ENCODE measurements at places on chromosomes 5 and 9.

- DNase-seq = no peak
Observed at GRCh38 chr5:170216257-170216864, 16.4 kb upstream of the C5orf58 start.

DNA sequence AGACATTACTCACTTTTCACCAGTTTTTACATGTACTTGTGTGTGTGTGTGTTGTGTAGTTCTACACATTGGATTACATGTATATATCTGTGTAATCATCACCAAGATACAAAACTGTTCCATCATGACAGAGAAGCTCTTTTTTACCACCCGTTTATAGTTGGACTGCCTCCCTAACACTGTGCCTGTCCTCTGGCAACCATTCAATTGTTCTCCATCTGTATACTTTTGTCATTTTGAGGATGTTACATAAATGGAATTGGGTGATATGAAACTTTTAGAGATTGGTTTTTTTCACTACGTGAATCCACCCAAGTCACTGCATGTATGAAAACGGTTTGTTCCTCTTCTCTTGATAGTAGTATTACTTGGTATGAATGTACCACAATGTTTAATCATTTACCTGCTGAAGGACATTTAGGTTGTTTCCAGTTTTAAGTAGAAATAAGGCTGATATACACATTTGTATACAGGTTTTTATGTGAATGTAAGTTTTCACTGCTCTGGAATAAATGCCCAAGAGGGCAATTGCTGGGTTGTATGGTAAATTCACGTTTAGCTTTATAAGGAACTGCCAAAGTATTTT, 126.2 kb downstream of the MAPKAP1 start:
- DNase-seq = no peak

GRCh38 chr5:88820581-88820980, 62.4 kb downstream of the MEF2C start:
- DNase-seq = no peak

DNA sequence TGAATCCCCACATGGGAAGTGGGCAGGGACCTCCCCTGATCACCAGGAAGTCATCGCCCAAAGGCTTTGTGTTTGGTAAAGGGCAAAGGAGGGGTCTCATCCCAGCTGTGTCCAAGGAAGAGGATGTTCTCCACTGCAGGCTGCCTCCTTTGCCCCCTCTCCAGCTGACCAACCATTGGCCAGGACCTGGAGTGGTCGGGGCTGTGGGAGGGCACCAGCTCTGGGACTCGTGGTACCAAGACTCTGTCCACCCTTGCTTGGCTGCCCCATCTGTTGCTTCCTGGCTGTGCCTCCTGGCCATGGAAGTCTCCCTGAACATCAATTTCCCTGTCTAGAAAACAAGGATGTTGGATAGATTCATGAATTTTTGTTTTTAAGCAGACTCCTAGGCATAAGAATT, 34.1 kb downstream of the COL15A1 start:
- DNase-seq = no peak

- no peak for DNase-seq
Observed at GRCh38 chr5:135942202-135942771, 12.5 kb downstream of the LECT2 start.

DNA sequence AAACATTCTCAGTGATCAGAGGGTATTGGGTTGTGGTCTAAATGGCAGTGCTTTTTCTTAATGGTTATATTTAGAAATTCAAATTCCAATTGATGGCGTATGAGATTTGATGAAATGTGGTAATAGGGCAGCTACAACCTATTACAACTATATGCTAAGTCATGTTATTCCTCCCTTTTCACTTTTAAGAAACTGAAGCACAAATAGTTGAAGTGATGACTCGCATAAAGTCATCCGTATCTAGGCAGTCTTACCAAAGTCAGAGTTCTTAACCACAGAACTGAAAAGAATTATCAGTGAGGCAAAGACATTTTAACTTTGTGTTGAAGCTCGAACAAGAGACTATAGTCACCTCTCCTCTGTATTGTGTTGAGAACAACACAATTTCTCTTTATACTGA, 28.2 kb downstream of the C9orf152 start:
- no peak for DNase-seq

DNA sequence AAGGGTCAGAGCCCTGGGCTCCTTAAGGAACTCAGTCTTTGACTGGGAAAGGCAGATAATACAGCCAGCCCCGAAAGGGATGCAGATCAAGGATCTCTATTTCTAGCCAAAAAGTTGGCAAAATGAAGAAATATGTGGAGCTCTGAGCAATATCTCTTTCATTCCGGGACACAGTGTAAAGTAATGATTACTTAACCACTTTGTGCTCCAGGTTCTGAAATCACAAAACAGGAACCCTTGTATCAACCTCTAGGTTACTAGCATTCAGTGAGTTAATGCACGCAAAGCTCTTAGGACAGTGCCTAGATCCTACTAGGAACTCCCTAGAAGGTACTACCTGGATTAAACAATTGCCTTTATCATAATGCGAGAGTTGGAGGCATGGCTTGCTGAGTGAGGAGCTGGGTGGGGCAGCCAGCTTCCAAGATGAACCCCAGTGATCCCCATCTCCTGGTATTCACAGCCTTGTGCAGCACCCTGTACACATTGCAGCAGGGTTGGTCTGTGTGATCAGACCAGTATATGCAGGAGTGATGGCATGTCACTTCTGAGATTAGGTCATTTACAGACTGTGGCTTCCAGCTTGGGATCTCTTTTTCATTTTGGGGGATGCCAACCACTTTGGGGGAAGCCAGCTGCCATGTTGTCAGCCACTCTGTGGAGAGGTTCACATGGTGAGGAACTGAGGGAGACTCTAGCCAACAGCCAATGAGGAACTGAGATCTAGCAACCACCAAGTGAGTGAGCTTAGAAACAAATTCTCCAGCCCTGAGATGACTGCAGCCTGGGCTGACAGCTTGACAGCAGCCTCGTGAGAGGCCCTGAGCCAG, 103.1 kb upstream of the SLC44A1 start:
- DNase-seq = no peak

GRCh38 chr9:79432485-79432884, 139.3 kb upstream of the TLE4 start:
- DNase-seq = no peak

DNA sequence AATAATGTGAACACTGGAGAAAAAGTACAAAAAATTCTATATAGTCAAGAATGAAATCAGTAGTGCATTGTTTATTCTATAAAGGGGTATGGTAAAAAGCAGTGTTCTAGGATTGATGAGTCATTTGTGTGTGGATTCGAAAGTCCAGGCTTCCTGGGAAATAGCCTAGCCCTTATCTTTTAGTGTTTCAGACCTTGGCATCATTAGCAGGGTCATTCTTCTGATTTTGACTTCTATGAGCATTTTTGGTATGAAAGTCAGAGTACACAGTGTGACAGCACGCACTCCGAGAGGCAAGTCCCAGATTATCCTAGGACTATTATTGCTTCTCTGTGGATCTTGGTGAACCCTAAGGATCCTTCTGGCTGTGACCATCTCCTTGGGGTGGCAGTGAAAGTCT, 16.9 kb downstream of the PCSK5 start:
- no peak for DNase-seq

- no peak for DNase-seq
Observed at GRCh38 chr9:112361601-112362000, 18.3 kb upstream of the HSDL2 start.

- no peak for DNase-seq
Observed at GRCh38 chr9:80502306-80502705, 930.5 kb downstream of the TLE4 start.

DNA sequence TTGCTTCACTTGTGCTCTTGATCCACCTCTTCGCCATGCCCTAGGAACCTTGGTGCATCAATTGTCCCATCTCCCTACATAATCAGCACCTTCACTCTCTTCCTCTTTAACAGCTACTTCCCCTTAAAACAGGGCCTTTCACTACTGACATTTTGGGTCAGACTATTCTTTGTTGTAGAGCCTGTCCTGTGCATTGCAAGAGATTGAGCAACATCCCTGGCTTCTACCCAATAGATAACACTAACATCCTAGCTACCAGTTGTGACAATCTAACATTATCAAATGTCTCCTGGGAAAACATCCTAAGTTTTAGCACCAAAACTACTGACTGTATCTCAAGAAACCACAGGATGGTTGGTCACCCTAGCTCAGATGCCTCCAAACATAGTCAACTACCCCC, 854.3 kb upstream of the DMAC1 start:
- DNase-seq = no peak

DNA sequence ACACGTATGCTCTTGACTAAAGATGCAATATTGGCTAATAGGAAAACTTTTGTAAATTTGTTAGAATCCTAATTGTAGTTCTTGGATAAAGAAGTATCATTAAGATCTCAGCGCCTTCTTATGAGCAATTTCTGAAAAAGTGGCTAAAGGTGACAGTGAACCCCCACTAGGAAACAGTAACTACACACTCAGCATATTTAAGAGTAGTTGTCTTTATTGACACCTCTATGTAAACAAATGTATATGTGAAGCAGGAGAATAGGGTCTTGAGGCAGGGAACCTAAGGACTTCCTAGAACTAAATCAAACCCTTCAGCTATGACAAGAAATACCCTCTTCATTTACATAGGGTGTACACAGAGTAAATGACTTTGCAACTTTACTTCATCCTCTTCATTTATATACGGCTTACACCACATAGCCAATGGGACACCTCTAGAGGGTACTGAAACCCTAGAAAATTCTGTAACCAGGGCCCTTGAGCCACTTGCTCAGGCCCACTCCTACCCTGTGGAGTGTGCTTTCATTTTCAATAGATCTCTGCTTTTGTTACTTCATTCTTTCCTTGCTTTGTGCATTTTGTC, 2.8 kb downstream of the NIPSNAP3A start:
- no peak for DNase-seq
